ENCODE measurements at places on chromosomes 2 and 18. TPM values are rescaled to one million over a fixed set of nuclear protein-coding genes. Genes with fewer than 3 reads are reported as not detected.

- no peak overlapping the region for H3K4me3 ChIP-seq
- H3K4me1 ChIP-seq = no peaks in the 10 kb centered on the region
- no peak overlapping the region for H3K27ac ChIP-seq
- no peak for DNase-seq
Measured at GRCh38 chr2:3432693-3433338, 53.3 kb downstream of the TRAPPC12 start.

GRCh38 chr2:21098294-21098693 lies 25.5 kb upstream of the TDRD15 start:
- H3K27me3 ChIP-seq = no peaks in the 10 kb centered on the region
- no peaks in the 10 kb centered on the region for H3K36me3 ChIP-seq
- no peak overlapping the region for H3K4me3 ChIP-seq
- no peak overlapping the region for H3K27ac ChIP-seq

DNA sequence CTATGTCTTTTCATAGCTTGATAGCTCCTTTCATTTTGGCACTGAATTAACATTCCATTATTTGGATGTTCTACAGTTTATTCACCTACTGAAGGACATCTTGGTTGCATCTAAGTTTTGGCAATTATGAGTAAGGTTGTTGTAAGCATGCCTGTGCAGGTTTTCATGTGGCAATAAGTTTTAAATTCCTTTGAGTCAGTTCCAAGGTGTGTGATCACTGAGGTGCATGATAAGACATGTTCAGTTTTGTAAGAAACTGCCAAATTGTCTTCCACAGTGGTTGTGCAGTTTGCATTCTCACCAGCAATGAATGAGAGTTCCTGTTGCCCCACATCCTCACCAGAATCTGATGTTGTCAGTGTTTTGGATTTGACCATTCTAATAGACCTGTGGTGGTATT lies 24.2 kb downstream of the XDH start:
- DNase-seq = no peak
- H3K36me3 ChIP-seq = no peaks in the 10 kb centered on the region

GRCh38 chr2:199509403-199509802 lies 51.7 kb upstream of the SATB2 start:
- DNase-seq = no peak
- no peak overlapping the region for H3K4me3 ChIP-seq
- no peak overlapping the region for H3K27ac ChIP-seq
- no peaks in the 10 kb centered on the region for H3K36me3 ChIP-seq
- no peaks in the 10 kb centered on the region for H3K4me1 ChIP-seq

DNA sequence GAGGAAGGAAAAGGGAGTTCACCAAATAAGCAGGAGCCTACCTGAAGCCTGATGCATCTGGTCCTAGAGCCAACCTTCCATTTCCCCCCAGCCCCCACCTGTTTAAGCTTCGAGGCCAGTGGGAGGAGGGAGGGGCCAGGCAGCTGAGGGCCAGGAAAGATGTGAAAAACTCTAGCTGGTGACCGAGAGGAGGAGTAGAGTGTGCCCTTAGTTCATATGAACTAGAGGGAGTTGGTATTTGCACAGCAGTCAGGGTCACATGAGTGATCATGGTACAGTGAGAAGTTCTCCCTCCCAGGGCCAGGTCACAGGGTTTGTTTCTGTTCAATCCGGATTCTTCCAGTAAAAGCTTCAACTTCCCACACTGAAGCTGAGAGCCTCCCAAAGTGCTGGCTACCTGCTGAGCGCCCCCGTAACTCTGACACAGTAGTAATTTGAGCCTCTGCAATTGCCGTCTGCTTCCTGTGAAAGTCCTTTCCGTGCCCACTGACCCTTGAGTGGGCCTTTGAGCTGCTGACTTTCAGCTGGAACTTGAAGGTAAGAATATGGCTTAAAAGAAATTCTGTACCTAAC lies at the start of gene SULT1C2:
Gene SULT1C2, plus strand, starts transcription at position 362 of the 573 bp plus-strand sequence. CDS start 4,773 bp downstream, outside the sequence.
- H3K4me3 ChIP-seq = no peak within 1 kb of the TSS
- no peaks in the 10 kb centered on the region for H3K36me3 ChIP-seq
- no peak within 1 kb of the TSS for H3K27ac ChIP-seq
- DNase-seq = no peak

GRCh38 chr2:68943581-68944568 lies 8.8 kb downstream of the GKN2 start:
- peaks cover 15% of the 10 kb centered on the region for H3K27me3 ChIP-seq
- H3K36me3 ChIP-seq = no peaks in the 10 kb centered on the region

GRCh38 chr2:159035790-159036411 lies 67.5 kb downstream of the TANC1 start:
- no peaks in the 10 kb centered on the region for H3K27me3 ChIP-seq
- no peak overlapping the region for H3K4me3 ChIP-seq
- no peaks in the 10 kb centered on the region for H3K4me1 ChIP-seq
- no peak overlapping the region for H3K27ac ChIP-seq

GRCh38 chr2:38230756-38231155 lies 146.3 kb downstream of the ATL2 start:
- H3K36me3 ChIP-seq = no peaks in the 10 kb centered on the region

DNA sequence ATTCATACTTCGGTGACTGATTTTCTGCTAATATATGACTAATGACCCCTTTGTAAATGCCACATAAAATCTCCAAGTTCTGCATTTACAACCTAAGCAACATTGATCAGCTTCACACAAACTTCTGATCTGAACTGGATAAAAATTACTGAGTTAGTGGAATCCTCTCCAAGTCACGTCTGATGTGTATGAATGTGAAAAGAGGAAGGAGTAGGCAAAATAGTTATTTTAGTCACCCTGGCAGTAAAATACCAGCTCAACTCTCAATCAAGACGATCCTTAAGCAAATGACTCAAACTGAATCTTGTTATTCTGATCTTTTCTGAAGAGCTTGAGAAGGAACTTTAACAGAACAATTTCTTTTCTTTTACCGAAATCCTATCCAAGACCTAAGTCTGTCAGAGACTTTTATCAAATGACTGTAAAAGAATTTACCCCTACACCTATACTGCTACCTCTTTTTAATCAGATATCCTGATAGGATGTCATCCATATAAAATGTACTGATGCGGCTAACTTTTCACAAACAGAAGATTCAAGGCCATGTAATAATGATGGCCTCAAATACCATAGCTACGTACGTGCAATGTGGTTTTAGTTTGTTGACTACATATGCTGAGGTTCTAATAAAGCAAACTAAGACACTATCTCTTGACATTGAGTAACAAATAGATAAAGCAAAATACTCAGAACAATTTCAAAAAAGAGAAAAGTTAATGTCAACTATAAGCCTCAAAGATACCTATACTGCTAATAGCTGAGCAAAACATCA lies 23.7 kb downstream of the CUL3 start:
- peaks cover 74% of the 10 kb centered on the region for H3K4me1 ChIP-seq
- H3K4me3 ChIP-seq = no peak overlapping the region
- peaks cover under 1% of the 10 kb centered on the region for H3K36me3 ChIP-seq
- no peak for DNase-seq

DNA sequence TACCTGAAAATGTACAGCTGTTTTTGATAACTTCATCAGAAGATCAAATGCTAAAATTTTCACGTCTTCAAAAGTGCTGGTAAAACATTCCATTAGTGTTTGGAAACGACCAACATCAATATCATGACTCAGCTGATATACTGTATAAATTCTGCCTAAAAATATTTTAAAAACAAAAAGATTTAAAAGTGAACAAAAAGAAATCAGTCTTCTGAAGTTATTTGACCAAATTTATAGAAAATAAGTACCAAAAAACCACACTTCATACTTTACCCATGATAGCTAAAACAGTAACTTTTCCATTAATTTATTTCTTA lies 35.6 kb downstream of the THADA start:
- H3K4me1 ChIP-seq = peaks cover 62% of the 10 kb centered on the region
- H3K27me3 ChIP-seq = no peaks in the 10 kb centered on the region
- H3K27ac ChIP-seq = no peak overlapping the region
- H3K4me3 ChIP-seq = no peak overlapping the region

- peaks cover 45% of the 10 kb centered on the region for H3K36me3 ChIP-seq
- H3K27me3 ChIP-seq = no peaks in the 10 kb centered on the region
- no peak overlapping the region for H3K27ac ChIP-seq
- H3K4me1 ChIP-seq = no peaks in the 10 kb centered on the region
Measured at GRCh38 chr2:73856214-73856613, 27.5 kb downstream of the STAMBP start.

- H3K4me1 ChIP-seq = peaks cover 8% of the 10 kb centered on the region
- no peak for DNase-seq
- H3K27me3 ChIP-seq = no peaks in the 10 kb centered on the region
- no peak overlapping the region for H3K27ac ChIP-seq
- H3K4me3 ChIP-seq = no peak overlapping the region
Measured at GRCh38 chr2:13003500-13003899, 286.8 kb downstream of the TRIB2 start.

GRCh38 chr2:103739186-103739585 lies 977.4 kb downstream of the TMEM182 start:
- no peak overlapping the region for H3K4me3 ChIP-seq
- no peaks in the 10 kb centered on the region for H3K4me1 ChIP-seq
- no peaks in the 10 kb centered on the region for H3K36me3 ChIP-seq
- no peak overlapping the region for H3K27ac ChIP-seq
- DNase-seq = no peak

GRCh38 chr2:119113489-119113770 lies 45.1 kb downstream of the C1QL2 start:
- no peaks in the 10 kb centered on the region for H3K27me3 ChIP-seq
- H3K36me3 ChIP-seq = no peaks in the 10 kb centered on the region
- no peak for DNase-seq
- no peak overlapping the region for H3K4me3 ChIP-seq
- H3K4me1 ChIP-seq = no peaks in the 10 kb centered on the region

DNA sequence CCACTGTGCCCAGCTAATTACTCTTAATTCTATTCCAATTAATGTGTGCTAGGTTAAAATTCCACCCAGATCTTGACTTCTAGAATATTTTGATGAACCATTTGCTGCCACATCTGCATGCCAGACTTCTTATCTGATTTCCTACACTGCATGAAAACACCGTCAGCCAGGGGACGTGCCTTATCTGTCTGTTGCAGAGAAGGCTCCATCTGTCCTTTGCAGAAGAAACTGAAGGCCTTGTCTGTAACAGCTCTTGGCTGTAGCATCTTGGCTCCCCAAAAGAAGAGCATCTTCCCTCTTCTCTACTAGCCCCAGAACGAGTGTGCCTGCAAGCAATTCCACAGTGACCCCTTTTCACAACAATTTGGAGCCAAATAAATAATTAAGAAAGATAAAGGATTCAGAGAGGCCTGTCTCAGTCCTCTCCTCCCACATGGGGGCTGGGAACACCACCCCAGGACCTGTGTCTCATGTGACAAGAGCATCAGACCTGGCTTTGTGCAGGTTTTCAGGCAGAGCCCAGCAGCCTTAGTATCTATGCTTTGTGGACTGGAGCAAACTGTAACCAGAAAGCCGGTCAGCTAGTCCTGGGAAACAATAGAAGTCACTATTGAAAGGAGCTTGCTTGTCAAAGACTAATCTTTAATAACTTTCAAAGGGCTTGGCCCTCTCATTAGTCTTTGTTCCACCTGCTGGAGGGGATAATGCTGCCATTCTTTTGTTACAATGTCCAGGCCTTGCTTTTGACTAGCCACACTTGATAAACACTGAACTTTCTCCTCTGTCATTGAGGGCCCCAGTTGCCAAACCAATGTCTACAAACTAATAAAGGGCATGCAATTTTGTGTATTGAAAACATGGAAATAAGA lies 84.0 kb upstream of the NEUROD1 start:
- no peaks in the 10 kb centered on the region for H3K36me3 ChIP-seq
- H3K4me1 ChIP-seq = no peaks in the 10 kb centered on the region
- H3K4me3 ChIP-seq = no peak overlapping the region

GRCh38 chr2:234091883-234092282 lies 41.4 kb downstream of the SPP2 start:
- no peak for DNase-seq
- no peaks in the 10 kb centered on the region for H3K27me3 ChIP-seq

GRCh38 chr18:35974181-35974580 lies 1.7 kb downstream of the RMP24 start:
- no peak overlapping the region for H3K4me3 ChIP-seq
- peak overlapping the region; percentile 3 for H3K27ac ChIP-seq
- no peak for DNase-seq
- H3K4me1 ChIP-seq = peaks cover 41% of the 10 kb centered on the region

GRCh38 chr2:171883275-171883893 lies 10.7 kb downstream of the SLC25A12 start:
- DNase-seq = no peak
- no peaks in the 10 kb centered on the region for H3K36me3 ChIP-seq
- H3K27ac ChIP-seq = no peak overlapping the region
- no peaks in the 10 kb centered on the region for H3K27me3 ChIP-seq

GRCh38 chr2:171521361-171522051 lies 768 bp upstream of the CYBRD1 start:
- no peak overlapping the region for H3K27ac ChIP-seq
- no peak for DNase-seq
- peaks cover 4% of the 10 kb centered on the region for H3K27me3 ChIP-seq
- H3K36me3 ChIP-seq = no peaks in the 10 kb centered on the region
- H3K4me1 ChIP-seq = peaks cover 21% of the 10 kb centered on the region

GRCh38 chr2:20578895-20579825 lies 71.7 kb downstream of the HS1BP3 start:
- H3K4me1 ChIP-seq = peaks cover 18% of the 10 kb centered on the region
- no peak overlapping the region for H3K4me3 ChIP-seq
- DNase-seq = no peak
- H3K27ac ChIP-seq = no peak overlapping the region

DNA sequence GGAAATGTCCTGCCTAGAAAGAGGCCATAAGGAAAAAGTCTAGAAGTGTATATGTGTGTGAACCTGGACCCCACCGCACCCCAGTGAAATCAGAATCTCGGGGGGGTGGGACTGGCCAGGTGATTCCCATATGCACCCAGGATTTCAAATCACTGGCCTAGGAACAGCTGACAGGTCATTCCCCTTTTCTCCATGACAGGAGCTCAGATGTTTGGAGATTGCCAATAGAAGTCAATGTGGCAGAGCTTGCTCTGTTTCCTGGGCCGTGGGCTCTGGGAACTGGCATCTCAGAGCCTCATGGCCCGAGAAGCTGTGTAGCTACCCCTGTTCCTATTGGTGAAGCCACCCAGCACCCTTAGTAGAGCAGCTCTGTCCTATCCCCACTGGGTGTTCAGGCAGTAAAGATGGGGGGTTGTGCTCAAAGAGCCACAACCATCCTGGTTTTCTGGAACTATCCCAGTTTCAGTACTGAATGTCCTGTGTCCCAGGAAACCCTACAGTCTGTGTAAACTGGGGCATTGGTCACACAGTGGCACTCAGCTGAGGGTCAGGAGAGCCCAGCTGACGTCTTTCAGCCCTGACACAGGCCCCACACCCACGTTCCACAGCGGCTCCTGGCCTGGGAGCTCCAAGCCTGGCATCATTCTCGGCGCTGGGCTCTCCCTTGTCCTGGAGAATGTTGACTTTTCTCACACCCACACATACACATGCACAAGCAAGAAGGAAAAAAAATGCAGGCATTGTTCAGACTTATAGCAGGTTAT lies 18.9 kb downstream of the GNLY start:
- H3K4me3 ChIP-seq = no peak overlapping the region
- H3K36me3 ChIP-seq = no peaks in the 10 kb centered on the region
- H3K27ac ChIP-seq = no peak overlapping the region
- peaks cover 3% of the 10 kb centered on the region for H3K27me3 ChIP-seq
- peaks cover 5% of the 10 kb centered on the region for H3K4me1 ChIP-seq
- no peak for DNase-seq

The PKDCC gene
- 0.41 TPM for polyA plus RNA-seq

The IL18RAP gene
- polyA plus RNA-seq = 0.33 TPM

The GPR39 gene
- polyA plus RNA-seq = not detected

The NAT8 gene
- polyA plus RNA-seq = not detected

The EDAR gene
- polyA plus RNA-seq = 3.5 TPM

The ALLC gene
- polyA plus RNA-seq = not detected

The MTCL1 gene
- polyA plus RNA-seq = not detected

The CD226 gene
- 67.2 TPM for polyA plus RNA-seq

The IL1RL1 gene
- polyA plus RNA-seq = 0.29 TPM

The SLC11A1 gene
- 0.92 TPM for polyA plus RNA-seq

The LGALSL gene
- polyA plus RNA-seq = 0.63 TPM

The CFAP210 gene
- not detected for polyA plus RNA-seq

The TXNDC2 gene
- polyA plus RNA-seq = not detected
